NCI-H1436 (cell line): ENCODE measurements at places on chromosomes 12 and 14.

GRCh38 chr12:112988224-112988623 lies 9.9 kb downstream of the OAS2 start:
- DNase-seq: no peak

- DNase-seq: no peak
Observed at GRCh38 chr12:27081668-27082111, 688 bp downstream of the C12orf71 start.

DNA sequence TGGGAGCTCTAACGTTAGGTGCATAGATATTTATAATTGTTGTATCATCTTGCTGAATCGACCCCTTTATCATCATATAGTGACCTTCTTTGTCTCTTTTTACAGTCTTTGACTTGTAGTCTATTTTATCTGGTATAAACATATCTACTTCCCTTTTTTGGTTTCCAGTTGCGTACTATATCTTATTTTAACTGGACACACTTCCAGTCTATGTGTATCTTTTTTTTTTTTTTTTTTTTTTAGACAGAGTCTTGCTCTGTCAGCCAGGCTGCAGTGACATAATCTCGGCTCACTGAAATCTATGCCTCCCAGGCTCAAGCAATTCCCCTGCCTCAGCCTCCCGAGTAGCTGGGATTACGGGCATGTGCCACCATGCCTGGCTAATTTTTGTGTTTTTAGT lies 41.9 kb upstream of the ZFP36L1 start:
- no peak for DNase-seq

GRCh38 chr14:95664546-95664945 lies 21.7 kb upstream of the TCL1B start:
- DNase-seq: no peak

DNA sequence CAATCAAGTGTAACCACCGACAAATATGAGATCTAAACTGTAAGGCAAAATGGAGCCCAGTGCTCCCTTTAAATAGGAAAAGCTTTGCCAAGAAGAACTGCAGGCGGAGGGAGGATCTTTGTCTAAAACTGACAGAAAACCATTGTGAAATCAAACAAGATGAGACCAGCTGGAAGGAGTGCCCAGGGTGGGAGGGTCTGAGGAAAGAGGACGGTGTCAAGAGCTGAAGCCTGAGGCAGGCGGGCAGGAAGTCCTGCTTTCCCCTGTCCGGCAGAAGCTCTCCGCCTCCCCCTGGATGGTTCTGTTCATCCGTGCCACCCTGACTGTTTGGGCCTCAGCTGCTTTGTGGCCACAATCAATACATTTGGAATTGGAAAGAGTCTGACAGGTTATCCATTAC lies 37.5 kb downstream of the CDC42BPB start:
- no peak for DNase-seq

GRCh38 chr14:50941151-50941550 lies 3.1 kb downstream of the PYGL start:
- no peak for DNase-seq

DNA sequence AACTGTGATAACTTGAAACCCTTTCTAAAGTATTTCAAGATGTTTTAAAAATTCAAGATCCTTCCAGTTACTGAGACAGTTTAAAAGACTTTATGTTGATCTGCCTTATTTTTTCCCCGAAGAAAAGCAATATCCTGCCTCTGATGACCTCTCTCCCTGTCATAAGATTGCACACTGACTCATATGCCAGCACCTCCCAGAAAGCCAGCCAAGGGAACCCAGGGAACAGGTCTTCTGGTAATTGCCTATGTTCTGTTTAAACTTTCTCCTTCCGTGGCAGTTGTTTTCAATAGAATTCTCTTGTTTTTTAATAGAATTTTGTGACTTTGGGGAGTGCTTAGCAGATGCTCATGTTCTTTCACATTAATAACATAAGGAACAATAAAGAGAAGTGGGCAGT lies 300.2 kb upstream of the PRKD1 start:
- no peak for DNase-seq

DNA sequence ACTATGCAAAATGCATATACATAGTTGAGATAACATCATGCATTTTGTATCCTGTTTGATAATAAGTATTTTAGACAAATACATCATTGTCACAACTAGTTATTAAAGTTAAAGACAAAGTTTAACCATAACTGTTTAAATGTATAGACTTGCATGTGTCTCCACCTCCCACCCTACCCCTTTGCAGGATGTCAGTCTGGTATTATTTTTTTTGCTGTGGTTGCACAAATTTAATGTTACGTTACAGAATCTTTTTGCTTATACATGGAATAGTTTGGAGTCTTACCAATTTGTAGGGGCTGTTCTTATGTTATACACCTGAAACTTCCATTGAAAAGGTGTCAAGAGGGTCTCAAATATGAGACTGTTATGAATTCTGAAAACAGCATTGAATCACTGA lies 5.6 kb downstream of the CHST11 start:
- no peak for DNase-seq

GRCh38 chr14:89000007-89000942 lies 175.8 kb downstream of the TTC8 start:
- no peak for DNase-seq

DNA sequence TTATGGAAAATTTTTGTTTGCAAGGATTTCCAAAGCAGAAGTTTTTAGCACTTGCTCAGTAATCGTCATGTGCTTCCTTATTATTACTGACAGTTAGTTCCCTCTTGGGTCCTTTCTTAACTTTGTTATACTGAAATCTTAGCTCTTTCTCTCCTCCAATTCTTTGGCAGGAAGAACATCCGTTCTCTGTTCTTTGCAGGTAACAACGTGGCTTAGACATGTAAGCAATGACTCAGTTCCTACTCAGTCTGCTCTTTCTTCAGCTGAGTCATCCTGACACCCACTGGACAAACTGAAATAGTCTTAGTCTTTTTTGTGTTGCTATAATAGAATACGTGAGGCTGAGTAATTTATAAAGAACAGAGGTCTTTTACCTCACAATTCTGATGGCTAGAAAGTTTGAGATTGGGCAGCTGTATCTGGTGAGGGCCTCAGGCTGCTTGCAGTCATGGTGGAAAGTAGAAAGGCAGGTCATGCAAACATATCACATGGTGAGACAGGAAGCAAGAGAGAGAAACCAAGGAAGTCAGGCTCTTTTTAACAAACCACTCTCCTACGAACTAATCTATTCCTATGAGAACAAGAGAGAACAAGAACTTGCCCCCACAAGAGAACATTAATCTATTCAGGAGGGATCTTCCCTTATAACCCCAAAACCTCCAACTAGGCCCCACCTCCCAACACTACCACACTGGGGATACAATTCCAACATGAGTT lies 49.2 kb downstream of the TESPA1 start:
- DNase-seq: no peak

GRCh38 chr14:61280526-61281185 lies 482 bp downstream of the TMEM30B start:
- DNase-seq: peak; percentile 68

GRCh38 chr12:49092816-49093406 lies 1.7 kb downstream of the DHH start:
- DNase-seq: no peak

- no peak for DNase-seq
Observed at GRCh38 chr14:78455896-78456435, 285.8 kb downstream of the NRXN3 start.

- DNase-seq: no peak
Observed at GRCh38 chr12:132213359-132214160, 69.3 kb downstream of the NOC4L start.

- no peak for DNase-seq
Observed at GRCh38 chr12:122840580-122841513, 5.6 kb downstream of the HIP1R start.

DNA sequence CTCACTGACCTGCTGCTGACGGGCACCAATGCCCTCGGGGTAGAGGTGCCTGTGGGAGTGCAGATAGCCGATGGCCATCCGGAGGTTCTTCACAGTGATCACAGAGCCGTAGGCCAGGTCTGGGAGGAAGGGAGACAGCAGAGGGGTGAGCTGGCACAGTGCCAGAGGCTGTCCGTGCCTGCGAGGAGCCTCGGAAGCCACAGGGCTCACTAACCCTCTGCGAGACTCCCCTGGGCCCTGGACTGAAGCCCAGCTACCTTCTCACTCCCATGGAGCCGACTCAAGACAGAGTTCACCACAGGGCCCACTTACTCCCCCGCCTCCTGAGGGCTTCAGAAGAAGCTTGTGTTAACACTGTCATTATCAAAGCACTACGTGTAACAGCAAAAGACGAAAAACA lies 24.5 kb downstream of the POMT2 start:
- DNase-seq: no peak
